ENCODE measurements at places on chromosomes 11 and 22.

GRCh38 chr22:46377525-46378425 is 42.3 kb downstream of the TRMU start:
- DNase-seq = no peak

DNA sequence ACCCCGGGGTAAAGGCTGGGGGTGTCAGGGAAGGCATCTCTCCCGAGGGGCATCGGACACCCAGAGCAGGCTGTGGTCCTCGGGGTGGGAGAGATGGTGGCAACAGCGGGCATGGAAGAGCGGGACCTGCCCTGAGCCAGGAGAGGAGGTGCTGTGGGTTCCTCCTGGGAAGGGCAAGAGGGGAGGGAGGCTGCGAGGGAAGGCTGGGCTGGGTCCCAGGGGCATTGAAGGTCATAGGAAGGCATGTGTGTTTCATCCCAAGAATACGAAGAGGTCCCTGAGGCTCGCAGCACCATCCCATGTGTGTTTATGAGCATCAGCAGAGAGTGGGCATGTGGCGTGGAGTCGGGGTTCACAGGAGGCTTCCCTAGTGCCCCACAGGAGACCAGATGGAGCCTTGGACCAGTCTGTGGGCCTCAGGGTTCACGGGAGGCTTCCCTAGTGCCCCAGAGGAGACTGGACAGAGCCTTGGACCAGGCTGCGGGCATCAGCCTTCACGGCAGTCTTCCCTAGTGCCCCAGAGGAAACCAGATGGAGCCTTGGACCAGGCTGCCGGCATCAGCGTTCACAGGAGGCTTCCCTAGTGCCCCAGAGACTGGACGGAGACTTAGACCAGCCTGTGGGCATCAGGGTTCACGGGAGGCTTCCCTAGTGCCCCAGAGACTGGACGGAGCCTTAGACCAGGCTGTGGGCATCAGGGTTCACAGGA is 420.6 kb downstream of the BRD1 start:
- DNase-seq = no peak

GRCh38 chr22:23815541-23816155 is 23.2 kb downstream of the DERL3 start:
- DNase-seq = no peak

- no peak for DNase-seq
Observed at GRCh38 chr11:60348116-60348515, 21.1 kb downstream of the MS4A6E start.

- DNase-seq = no peak
Observed at GRCh38 chr22:23742505-23743264, 8.2 kb downstream of the ZNF70 start.

DNA sequence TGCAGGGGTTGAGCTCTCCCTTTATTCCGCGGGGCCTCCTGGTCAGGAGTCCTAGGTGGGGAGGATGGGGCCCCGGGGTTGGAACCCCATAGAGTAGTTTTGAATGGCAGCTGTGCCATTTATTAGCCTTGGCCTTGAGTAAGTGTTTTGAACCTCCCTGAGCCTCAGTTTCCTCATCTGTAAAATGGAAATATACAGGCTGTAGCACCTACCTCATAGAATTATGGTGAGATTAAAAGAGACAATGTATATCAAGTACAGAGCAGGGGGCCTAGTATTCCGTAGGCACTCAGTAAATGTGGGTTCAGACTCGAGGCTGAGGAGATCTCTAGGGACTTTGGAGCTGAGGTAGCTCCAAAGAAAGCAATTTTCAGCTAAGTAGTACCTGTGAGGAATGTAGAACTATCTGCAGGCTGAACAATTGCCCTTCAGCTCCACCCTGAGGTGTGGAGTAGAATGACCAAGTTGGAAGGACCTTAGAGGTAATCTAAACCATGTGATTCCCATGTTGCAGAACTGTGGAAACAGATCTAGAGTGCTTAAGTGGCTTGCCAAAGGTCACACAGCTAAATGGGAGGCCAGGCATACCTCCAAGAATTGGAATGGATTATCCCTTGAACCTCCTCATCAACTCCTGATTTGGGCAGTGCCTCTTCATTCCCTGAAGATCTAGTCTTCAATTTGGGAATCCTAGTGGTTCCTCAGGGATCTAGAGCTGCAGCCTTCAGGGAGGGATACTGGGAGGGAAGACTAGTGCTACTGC is 682 bp downstream of the PGAP2 start:
- DNase-seq = peak; percentile 62

GRCh38 chr11:86558841-86559240 is 113.6 kb downstream of the ME3 start:
- DNase-seq = no peak

GRCh38 chr11:6968816-6969215 is 42.6 kb downstream of the ZNF215 start:
- DNase-seq = no peak

DNA sequence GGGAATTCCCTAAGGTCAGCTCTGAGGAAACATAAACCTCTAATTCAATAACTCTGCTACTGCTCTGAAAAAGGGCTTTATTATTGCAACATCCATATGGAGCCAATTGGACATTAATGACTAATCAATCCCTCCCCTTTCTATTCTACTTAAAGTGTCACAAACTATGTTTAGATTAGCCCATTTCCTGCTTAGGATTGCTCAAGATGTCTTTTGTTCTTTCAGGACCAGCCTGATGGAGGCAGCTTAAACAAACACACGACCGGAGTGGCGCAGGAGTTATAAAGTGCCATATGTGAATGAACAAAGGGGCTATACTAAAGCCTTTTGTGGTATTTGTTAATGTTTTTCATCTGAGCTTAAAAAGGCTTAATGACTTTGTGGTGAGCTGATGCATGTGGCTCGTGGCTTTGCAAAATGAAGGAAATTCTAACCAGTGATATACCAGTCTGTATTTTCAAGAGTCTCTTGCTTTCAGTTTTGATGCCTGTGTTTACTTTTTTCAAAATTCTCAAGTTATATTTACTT is 354.4 kb downstream of the SOX6 start:
- no peak for DNase-seq

DNA sequence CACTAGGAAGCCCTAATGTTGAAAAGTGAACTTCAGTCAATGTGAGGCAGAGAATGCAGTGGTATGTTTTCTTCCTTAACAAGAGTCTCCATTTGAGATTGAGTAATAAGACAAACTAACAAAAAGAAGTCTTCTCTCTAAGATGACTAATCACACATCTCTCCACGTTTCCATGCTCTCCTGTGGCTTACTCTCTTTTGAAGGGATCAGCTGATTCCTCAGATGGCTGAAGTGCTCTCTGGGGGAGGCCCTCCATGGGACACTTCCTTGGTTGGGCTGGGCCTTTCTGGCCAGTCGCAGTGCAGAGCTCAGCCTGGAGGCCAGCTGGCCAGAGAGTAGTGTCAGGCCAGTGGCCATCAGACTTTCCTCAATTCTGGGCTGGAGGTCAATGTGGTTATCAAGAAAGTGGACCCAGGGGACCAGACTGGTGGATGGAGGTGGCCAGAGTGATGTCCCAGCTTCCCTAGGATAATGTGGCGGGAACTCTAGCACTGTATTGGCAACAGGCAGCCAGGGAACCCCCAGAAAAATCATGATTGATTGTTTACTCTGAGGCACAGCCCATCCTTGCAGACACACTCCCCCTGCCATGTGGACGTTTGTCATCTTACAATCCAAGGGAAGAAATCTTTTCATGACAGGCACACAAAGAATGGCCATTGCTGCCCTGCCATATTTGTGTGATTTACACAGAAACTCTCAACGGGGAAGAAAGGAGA is 14.5 kb downstream of the CSRP3 start:
- DNase-seq = no peak

GRCh38 chr22:19044381-19044780 is 77.8 kb downstream of the DGCR2 start:
- DNase-seq = no peak

DNA sequence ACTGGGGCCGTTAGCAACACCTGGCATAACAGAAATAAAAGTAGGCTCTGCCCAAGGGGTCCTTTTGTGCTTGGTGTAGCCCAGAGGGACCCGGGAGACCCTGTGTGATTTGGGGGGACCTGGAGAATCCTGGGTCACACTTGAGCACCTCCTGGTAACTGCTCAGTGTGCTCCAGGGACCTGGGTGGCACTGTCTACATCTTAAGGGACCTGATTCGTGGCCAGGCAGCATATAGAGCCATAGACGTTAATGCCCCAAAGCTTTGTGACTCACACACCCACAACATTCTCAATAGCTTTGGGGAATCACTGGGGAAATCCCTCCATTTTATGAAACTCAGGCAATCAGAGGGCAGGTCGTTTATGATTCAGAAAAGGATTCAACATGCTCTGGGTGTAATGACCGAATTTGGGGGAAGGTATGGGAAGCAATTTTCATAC is 3.6 kb upstream of the IGF2 start:
- DNase-seq = no peak

GRCh38 chr11:35891096-35891495 is 52.8 kb upstream of the LDLRAD3 start:
- no peak for DNase-seq

- DNase-seq = no peak
Observed at GRCh38 chr11:59815754-59816153, 5.2 kb upstream of the MRPL16 start.

DNA sequence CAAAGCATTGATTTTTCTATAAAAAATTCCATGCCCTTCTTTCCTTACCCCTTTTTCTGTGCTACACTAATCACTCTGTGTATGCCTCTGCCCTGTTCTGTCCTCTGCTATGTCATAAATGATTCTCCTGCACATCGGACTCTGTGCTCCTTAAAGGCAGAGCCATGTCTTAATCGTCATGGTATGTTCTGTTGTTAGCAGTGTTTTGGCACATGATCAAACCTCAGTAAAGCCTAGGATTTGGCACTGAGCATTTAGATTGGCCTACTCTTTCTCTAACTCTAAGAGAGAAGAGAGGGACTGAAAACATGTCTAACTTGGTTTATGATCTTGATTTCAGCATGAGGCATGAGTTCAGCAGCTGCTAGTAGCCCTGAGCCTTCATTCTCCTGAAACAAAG is 266.9 kb downstream of the AASDHPPT start:
- DNase-seq = no peak

DNA sequence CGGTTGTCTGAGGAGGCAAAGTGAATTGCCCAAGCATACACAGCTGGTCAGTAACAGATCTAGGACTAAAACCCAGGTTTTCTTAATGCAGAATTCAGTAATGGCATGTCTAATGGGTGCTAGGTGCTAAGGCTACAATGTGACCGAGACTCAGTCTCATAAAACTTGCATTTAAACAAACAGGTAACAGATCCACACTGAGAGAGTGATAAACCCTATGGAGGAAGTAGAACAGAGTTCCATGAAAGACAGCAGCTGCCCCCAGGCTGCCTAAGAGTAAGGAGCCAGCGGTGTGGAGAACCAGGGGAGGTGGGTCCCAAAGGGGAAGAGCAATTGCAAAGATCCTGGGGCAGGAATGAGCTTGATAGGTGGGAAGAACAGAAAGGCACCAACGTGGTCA is 27.3 kb downstream of the MMP13 start:
- DNase-seq = no peak

GRCh38 chr11:10366568-10367331 is 61.9 kb downstream of the ADM start:
- peak; percentile 18 for DNase-seq

GRCh38 chr11:82936261-82936660 is 34.7 kb downstream of the DDIAS start:
- no peak for DNase-seq

DNA sequence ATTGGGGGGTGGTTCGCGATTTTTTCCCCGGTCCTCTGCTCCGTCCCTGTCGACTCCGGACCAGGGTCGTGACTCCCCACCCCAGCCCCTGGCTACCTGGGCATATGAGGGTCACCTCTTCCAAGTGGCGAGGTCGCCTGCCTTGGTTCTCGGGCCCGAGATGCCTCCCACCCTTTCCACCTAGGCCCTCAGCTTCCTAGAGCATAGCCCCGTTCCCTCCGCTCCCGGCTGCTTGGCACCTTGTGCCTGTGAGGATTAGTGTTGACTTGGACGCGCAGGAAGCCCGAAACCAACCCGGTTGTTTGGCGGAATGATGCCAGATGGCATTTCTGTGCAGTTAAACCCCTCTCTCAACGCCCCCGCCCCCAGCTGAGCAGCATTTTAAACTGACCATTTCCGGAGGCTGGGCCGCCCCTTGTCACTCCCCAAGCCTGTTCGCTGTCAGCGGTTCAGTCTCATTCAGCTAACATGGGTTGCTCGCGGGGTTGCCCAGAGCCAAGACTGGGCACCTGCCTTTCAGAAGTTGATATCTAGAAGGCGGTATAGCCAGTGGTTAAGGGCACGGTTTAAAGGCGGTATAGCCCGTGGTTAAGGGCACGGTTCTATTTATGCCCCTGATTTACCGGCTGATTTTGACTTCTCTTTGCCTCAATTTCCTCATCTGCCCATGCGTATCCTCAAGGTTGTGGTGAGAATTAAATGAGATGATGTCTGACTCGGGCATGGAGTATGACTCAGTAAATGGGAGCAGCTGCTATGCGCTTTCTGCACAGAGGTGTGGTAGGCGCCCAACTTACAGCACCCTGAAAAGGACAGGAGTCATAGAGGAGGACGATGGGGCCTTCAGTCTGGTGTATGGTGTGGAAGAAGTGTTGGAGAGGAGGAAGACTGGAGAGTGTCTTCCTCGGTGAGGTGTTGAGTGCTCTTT is 639 bp downstream of the INCENP start:
- DNase-seq = no peak

GRCh38 chr11:12280199-12280837 is 97.1 kb upstream of the PARVA start:
- DNase-seq = no peak

DNA sequence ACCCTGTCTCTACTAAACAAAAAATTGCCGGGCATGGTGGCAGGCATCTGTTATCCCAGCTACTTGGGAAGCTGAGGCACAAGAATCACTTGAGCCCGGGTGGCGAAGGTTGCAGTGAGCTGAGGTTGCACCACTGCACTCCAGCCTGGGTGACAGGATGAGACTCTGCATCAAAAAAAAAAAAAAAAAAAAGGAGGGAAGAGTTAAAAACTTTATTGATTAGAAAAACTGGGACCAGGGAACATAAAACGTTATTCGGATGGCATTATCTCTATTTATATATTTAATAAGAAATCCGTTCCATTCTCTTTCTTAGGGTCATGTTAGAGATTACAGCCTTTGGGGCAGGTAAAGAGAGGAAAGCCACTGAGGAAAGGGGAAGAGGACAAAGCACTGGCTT is 197.5 kb downstream of the BCR start:
- no peak for DNase-seq

GRCh38 chr11:33801821-33802193 is 27.5 kb upstream of the FBXO3 start:
- no peak for DNase-seq

- DNase-seq = no peak
Observed at GRCh38 chr11:106233191-106233590, 155.7 kb downstream of the AASDHPPT start.

DNA sequence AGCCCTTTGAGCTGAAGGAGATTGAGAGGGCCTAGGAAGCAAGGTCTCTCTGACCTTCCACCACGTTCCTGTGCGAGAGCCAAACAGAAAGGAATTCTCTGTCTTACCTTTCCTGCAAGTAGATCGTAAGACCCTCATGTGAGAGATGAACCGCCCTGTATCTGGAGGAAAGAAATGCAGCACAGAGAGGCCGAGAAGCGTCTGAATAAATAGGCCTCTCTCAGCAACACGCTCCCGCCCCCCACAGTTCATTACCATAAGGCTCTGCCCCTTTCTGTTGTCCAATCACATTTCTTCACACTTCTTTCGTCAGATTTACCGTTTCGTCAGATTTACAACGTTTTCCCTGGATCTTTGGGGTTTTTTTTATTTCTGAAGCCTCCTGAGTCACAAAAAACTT is 90.3 kb downstream of the BLID start:
- DNase-seq = no peak
